ENCODE measurements at places on chromosomes 2 and 18.

GRCh38 chr2:172101821-172102390, 794 bp downstream of the DLX2 start:
- DNase-seq, result no peak

DNA sequence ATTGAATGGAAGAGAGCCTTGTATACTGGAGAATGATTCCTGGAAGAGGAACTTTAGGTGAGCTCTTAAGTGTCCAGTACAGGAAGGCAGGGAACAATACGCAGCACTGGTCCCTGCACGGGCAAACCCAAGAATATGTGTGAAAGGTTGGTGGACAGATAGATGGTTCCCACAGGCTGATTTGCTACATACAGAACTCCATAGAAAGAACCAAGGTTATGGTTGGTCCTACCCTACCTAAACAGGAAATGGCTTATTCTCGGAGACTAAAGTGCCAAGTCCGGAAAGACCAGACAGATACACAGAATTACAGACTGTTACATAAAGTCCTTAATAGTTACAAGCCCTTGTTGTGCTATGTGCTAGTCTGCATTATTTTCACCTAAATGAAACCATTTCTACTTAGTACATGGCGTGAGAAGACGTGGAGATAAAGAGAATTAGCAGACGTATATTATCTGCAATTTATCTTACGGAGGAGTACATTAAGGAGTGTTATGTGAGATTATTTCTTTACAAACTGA, 1.2 kb downstream of the REV1 start:
- no peak for DNase-seq

DNA sequence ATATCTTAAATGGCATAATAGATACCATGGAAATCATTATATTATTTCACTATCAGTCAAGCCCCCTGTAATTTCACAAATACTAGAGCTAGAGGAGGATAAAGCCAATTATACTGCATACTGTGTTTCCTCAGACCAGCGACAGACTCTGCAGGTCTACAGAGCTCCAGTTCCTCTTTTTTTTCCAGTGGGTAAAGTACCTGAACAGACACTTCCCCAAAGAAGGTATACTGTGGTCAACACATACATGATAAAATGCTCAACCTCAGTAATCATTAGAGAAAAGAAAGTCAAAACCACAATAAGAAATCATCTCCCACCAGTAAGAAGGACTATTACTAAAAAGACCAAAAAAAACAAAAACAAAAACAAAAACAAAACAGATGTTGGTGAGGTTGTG, 44.6 kb downstream of the SCN7A start:
- no peak for DNase-seq

DNA sequence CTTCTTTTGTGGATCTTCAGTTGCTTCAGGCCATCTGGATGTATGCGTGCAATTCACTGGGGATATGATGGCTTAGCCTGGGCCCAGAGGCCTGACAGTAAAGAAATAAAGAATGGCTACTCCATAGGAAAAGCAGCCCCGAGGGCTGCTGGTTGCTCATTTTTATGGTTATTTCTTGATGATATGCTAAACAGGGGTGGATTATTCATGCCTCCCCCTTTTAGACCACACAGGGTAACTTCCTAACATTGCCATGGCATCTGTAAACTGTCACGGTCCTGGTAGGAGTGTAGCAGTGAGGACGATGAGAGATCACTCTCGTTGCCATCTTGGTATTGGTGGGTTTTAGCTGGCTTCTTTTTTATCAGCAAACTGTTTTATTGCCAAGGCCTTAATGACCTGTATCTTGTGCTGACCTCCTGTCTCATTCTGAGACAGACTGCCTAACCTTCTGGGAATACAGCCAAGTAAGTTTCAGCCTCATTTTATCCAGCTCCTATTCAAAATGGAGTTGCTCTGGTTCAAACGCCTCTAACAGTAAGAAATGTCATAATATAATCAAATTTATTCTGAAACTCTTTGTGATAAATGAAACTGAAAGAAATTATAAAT, 60.5 kb downstream of the DSEL start:
- DNase-seq, result no peak

DNA sequence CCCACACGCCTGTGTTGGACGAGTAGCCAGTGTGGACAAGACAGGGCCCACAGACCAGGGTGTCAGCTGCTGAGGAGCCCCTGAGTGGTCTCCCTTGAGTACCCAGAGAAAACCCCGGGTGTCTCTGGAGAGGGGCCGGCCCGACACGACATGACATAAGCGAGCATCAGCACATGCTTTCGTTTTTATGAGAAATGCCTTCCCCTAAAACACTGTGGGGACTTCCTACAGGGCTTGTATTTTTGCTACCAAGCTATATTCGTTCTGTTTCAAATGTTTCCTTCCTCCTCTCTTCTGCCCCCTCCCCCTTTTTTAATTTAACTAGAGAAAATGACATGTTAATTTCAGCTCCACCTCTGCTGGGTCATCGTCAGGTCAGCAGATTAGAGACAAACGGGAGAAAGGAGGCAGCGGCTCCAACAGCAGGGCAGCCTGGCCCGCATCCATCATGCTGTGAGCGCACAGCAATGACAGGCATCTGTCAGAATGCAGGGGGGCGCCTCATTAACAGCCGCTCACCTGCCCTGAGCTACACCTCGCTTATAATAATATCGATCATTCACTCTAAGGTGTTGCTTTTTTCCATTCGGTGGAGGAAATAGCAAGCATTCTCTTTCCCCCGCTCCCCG, 286.2 kb downstream of the ZNF516 start:
- no peak for DNase-seq

- no peak for DNase-seq
Observed at GRCh38 chr2:198135481-198135934, 331.1 kb downstream of the PLCL1 start.

GRCh38 chr2:72887740-72888437, 681 bp downstream of the SPR start:
- DNase-seq, result peak; percentile 66

GRCh38 chr2:127864877-127865276, 6.9 kb upstream of the POLR2D start:
- no peak for DNase-seq

DNA sequence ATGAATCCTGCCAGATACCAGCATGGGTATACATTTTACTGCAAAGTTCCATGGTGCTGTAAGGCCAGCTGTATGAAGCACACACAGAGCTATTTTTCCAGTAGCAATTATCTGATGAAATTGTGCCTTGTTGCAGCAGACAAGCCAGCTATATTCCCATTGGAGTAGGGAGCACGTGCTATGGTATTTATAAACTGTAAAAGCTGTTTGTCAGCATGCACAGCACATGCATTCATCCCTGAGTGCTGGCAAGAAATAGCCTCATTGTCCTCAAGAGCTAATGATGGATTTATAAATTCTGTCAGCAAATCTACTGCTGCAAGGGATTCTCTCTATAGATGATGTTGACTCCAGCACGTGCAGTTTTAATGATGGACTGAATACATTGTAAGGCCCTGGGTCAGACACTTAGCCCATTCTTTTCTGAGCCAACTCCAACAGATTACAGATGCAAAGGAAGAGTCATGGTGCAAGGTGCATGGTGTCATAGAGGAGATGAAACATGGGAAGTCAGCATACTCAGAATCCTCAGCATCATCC, 61.7 kb downstream of the KCNS3 start:
- DNase-seq, result no peak

DNA sequence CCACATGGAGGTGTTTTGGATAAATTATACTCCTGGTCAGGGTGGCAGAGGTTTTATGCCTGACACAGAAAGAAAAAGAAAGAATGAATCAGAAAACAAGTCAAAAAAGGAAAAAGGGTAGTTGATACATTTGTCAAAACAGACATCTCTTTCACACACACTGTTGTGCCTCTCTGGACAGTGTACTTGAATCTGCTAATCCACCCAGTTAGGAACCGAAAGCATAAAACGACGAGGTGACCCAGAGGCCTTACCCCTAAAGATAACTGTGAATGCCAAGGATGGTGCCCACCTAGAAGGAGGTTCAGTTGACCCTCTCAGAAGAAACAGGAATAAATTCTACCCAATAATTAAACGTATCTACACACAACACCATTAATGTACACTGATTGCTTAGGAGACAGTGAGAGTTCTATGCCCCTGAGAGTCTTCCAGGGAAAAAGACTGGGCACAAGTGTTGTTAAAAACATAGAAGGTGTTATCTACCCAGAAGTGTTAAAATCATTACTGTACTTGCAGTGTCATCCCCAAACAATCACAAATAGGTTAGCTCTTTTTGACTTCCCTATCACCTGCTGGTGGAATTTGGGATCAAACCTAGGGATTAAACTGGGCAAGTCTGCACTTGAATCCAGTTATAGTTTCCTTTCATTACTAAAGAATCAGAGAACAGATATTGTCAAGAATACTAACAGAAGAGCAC, 123.2 kb upstream of the DNAJC10 start:
- no peak for DNase-seq

GRCh38 chr18:57794951-57795728, 8.0 kb downstream of the ATP8B1 start:
- DNase-seq, result no peak

DNA sequence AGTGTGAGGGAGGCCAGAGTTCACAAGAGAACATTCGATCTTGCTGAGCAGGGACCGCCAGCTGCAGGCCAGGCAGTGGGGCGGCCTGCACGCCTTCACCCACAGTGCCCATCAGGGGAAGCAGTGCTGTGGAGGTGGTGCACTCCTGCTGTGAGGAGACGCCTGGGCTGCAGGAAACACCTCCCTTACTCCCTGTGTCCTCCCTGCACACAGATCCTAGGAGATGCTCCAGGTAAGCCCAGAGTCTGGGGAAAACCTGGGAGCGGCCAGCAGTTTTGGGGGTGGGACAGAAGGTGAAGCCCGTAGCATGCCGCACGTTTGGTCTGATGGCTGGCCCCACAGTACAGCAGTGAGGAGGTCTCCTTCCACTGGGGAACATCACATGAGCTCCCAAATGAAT, 180.8 kb upstream of the RAB6C start:
- DNase-seq, result no peak

- DNase-seq, result no peak
Observed at GRCh38 chr18:76983613-76984051, 149.0 kb downstream of the MBP start.

- no peak for DNase-seq
Observed at GRCh38 chr18:1034971-1035370, 130.3 kb downstream of the ADCYAP1 start.

DNA sequence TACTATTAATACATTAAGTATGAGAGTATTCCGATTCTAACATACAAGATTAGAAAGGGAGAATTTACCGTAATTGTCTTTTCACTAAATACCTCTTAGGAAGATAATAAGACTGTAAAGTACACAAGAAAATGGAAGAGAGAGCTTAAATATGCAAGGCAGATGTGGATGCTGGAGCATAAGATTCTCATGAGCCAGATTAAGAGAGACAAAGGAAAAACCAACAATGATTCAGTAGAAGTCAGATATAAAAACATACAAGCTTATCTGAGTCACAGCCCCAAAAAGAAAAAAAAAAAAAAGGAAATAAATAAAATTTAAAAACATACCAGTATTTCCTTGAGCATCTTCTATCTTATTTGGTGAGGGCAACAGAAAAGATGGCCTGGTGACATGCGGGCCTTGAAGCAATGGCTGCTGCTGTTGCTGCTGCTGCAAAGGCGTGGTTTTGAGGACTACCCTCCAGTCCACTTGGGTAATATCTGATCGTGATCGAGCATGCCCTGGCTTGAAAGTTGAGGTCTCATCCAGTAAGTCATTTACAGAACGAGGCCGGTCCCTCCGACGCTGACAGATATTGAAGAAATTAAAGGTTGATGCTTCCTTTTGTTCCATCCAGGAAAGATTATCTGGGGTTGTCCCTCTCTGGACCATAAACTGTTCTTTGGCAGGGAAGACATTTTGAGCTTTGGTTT, 24.5 kb downstream of the PLEKHM3 start:
- no peak for DNase-seq

DNA sequence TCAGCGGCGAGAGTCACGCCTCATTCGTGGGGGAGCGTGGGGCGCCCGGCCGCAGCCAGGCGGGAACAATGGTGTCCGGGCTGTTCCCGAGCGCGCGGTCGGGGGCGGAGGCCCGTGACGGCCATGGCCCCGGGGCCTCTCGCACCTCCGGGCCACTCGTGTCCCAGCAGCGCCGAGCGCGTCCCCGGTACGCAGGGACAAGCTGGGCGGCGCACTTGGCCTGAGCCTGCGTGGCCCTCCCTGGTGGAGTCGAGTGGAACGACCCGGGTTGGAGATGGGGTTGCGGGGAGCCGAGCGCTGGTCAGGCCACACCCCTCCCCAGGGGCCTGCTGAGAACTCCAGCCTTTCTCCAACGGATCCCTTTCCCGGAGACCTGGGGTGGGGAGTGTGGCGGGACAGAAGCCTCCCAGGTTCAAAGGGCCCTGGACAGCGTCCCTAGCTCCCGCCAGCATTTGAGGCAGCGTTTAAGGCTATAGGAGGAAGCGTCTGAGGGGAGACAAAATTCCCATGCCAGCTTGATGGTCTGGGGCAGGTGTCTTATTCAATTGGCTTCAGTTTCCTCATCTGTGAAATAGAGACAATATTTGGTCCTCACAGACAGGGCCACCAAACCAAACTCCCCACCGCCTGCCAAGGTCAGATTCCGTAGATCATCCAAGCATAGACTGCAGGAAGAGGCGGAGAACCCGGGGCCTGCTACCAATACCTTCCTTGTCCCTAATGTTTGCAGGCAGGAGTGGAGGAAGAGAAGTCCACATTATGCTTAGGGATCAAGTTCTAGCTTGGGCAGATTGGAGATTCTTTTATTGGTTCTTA, 553 bp downstream of the CNDP2 start:
- DNase-seq, result no peak

DNA sequence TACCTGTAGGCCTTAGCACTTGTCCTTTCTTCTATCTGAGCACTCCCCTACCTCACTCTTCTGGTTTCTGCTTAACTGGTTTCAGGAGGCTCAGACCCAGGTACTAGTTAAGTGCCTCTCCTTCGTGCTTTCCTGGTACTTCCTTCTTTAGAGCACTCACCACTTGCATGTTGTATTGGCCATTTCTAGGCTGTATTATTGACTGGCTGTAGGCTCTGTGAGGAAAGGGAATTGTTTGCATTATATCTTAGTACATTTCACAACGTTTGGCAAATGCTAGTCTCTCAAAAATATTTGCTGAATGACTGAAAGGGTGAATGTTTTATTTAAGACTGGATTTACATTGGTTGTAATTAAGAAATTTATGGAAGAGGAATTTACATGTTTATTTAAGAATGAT, 36.0 kb upstream of the SCN1A start:
- no peak for DNase-seq

- DNase-seq, result no peak
Observed at GRCh38 chr2:210544831-210545230, 11.6 kb upstream of the CPS1 start.

GRCh38 chr2:146826388-146826787, 1018.4 kb upstream of the ACVR2A start:
- DNase-seq, result no peak

GRCh38 chr2:220191031-220191430, 563.6 kb downstream of the SLC4A3 start:
- no peak for DNase-seq

DNA sequence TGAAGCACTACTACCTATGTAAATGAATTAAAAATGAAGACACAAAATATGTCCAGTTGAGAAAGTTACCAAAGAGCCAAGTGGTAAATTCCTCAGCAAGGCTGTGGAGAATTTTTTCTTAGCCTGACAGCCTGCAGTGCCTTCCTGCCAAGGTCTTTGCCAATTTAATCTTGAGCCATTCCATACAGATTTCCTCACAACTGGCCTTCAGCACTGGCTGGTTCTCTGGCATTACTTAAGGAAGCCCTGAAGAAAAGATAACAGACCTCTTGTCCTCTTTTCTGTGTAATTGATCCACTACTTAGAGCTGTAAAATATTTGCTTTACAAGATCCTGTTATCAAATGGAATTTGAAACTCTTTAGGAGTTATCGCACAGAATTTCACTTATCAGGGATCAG, 334.2 kb upstream of the LRRTM1 start:
- no peak for DNase-seq

Measured in D721Med (cell line).